ENCODE measurements at places on chromosomes 16 and 17.

GRCh38 chr16:50301626-50302471 lies 35.5 kb downstream of the ADCY7 start:
- no peak for DNase-seq

DNA sequence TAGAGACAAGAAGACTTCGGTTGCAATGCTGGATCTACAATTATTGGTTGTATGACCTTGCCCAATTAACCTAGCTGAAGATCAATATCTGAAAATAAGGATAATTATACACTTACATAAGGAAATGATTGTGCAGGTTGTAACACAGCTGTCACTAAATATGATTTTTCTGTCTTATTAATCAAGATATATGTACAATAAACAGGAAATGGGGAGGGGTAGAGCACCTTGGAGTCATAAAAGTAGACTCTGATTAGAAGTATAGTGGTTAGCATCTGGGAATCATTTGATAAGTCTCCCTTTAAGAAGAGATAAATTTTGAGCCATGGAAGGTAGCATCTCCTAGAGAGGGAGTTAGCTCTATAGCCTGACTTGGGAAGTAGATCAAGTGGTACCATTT lies 369.2 kb downstream of the SHISA9 start:
- DNase-seq, result no peak

DNA sequence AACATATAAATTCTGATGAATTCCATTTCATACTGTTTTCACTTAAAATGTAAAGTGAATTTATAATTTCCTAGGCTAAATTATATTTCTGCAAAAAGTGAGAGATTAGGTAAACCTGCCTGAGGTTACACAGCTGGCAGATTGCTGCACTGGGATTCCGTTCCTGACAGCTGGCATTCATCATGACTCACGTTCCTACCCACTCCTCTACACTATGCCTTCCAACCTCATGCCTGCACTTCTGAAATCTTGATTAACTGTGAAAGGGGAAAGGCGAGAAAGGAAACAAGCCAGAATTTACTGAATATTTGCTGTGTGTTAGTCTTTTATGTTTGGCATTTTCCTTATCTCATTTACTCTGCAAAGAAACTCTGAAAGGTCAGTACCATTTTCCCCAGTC lies 73.3 kb upstream of the MON1B start:
- no peak for DNase-seq

DNA sequence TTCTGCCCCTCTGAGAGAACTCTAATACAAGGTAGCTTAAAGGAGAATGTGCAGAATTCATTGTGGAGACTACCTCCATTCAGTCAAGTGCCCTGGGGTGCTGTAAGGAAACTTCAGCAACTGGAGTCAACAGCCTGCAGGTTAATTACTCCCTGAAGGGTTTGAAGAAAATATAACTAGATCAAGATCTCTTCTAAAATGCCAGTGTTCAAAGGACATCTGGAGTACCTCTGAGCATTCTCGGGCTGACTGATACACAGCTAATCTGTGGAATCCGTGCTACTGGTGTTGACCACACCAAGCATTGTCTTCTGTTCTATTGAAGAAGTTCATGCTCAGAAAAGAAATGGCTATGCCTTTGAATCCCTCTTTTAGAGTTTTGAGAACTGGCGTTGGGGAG lies 11.5 kb upstream of the ATXN1L start:
- no peak for DNase-seq

DNA sequence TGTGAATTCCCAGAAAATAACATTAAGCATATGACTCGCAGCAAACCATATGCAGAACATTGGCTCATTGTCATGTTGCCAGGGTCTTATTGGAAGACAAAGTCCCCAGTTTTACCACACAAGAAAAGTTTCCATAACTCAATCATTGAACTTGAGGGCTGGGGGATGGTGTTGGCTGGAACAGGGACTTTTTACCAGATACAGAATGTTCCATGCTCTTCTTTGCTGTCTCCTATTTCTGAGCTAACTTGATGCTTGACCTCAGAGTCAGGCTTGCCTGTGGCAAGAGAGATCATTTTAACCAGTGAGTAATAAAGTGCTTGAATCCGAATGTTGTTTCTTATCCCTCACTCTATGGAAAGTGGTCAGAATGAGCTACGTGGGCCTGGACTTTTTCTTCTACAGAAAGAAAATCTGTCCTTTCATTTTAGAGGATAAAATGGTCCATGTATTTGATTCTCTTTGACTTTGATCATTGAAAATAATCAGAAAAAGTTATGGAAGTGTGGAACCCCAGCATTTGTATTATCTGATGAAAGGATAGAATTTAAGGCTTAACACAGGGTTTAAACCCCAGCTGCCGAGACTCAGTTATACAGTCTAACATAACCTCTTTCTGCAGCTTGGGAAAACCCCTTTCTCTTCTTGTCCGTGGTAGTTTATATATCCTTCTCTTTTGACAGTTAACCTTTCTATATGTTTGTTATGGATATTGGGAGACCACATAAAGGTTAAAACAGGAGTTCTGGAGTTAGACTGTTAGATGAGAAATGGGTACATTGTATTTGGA lies 67.0 kb downstream of the TUBD1 start:
- DNase-seq, result no peak

DNA sequence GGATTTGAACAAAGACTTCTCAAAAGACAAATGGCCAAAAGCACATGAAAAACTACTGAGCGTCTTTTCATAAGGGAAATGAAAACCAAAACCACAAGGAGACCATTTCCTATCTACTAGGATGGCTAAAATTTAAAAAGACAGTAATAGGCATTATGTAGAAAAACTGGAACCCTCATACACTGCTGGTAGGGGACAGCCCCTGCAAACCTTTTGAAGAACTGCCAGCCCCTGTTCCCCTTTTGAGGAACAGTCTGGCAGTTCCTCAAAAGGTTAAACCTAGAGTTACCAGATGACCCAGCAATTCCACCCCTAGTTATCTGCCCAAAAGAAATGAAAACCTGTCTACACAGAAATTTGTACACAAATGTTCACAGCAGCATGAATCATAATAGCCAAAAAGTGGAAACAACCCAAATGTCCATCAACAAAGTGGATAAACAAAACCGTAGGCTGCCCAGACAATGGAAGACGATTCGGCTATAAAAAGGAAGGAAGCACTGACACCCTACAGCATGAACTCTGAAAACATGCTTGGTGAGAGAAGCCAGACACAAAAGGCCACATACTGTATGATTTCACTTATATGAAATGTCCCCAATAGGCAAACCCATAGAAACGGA lies 22.9 kb downstream of the CDIP1 start:
- DNase-seq, result no peak

DNA sequence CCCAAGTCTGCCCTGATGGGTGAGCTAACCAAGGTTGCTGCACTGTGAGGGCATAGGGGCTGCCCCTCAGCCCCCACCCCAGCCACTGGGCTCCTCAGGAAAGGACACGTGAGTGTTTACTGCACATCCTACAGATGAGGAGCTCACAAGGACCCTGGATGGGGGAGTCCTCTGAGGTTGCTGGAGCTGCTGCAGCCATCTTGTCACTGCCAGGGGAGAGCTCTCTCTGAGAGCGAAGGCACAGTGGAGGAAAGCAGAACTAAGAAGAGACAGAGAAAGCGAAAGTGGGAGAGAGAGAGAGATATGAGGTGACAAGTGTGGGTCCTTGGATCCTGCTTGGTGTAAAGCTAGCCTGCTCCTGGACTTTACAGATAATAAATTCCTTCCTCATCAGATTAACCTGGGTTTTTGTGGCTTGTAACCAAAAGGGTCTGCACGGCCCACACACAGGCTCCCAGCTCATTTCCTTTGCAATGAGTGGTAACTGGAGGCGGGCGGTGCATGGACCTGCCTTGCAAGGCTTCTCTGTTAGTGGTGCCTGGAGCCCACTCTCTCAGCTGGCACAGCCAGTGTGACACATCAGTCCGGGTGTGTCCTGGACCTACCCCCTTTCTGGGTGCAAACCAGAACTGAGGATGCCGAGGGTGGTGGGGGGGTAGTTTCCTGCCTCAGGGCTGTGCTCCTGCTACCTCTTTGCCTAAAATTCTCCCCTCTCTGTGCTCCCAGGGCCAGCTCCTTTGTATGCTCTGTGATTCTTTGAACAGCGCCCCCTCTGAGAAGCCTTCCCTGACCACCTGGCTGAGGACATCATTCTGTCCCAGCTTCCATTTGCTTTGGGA lies 14.2 kb downstream of the SNX20 start:
- no peak for DNase-seq

DNA sequence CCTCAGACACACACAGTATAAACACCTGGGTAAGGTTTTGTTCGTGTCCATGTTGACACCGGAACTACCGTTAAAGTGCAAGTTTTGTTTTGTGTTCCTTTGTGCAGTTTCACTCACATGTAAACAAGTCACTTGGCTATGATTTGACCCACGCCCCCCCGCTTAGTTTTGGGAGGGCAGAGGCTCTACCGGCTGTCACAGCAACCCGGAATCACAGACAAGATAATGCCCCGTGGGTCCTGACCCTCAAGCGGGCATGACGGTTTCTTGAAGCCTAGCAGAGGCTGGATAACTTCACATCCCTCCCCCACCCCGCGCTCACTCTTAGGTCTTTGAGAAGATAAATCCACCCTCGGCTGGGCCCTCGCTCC lies 1.7 kb downstream of the RASD1 start:
- no peak for DNase-seq

DNA sequence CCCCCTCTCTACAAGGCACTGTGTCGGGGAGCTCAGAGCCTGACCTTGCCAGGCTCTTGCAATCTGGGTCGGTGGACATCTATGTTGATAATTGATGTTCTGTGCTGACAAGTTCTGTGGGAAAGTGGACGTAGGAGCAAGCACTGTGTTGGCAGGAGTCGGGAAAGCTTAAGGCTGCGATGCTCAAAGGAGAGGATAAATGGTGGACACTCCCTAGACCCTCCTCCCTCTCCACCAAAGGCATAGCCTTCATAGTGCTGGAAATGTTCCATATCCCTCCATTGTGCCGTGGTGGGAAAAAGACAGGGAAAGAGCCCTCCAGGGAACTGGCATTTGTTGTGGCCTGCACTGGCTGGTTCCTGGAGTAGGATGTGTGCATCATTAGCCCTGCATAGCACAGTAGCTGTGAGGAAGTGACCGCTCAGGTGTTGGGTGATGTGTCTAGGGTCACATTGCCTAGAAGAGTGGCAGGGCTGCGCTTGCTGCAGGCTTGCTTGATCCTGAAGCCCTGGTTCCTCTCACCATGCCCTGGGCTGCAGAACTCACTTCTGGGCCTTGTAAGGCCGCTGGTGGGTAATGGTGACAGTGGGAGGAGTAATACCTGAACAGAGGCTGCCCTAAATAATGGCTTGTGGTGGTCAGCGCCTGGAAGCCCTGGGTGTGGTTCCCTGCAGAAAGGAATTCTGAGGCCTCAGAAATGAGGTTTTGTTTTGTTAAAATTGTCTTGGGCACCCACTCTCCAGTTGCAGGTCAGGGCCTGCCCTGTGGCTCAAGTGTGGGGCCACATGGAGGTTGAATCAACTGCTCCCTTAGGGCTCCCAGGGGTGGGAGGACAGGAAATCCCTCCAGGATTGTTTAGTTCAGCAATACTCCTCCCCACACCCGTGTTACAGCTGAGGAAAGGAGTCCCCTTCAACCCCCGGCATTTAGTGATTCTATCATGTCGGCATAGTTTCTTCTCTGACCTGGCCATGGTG lies 62.6 kb downstream of the KSR1 start:
- DNase-seq, result no peak

DNA sequence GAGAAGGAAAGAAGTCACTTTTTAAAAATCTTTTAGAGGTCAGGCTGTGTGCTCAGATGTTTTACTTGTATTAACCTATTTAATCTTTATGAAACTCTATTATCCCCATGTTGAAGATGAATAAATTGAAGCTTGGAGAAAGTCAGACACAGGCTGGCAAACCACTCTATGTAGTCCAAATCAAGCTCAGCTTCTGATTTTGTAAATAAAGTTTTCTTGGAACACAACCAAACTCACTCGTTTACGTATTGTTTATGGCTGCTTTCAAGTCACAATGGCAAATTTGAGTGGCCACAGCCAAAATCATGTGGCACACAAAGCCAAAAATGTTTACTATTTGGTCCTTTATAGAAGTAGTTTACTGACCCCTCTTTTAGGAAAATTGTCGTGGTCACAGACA lies 596.0 kb upstream of the CDH11 start:
- no peak for DNase-seq

DNA sequence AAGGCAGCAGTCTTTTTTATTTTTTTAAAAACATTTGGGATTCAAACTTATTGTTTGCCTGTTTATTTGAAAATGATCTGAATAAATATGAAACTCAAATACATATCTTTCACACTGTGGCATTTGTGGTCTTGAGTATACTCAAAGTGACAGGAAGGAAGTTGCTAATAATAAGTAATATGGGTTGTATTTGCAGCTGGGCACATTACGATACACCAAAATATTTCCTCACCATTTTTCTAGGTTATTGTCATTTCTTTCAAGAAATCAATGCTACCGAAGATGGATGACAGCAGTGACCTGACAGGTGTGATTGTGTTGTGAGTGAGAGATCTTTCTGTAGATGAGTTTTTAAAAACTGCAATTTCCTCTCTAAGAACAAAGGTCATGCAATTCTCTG lies 665.7 kb downstream of the CDH8 start:
- DNase-seq, result no peak
